ENCODE measurements at places on chromosomes 7 and 10. TPM values are rescaled to one million over a fixed set of nuclear protein-coding genes. Genes with fewer than 3 reads are reported as not detected.

DNA sequence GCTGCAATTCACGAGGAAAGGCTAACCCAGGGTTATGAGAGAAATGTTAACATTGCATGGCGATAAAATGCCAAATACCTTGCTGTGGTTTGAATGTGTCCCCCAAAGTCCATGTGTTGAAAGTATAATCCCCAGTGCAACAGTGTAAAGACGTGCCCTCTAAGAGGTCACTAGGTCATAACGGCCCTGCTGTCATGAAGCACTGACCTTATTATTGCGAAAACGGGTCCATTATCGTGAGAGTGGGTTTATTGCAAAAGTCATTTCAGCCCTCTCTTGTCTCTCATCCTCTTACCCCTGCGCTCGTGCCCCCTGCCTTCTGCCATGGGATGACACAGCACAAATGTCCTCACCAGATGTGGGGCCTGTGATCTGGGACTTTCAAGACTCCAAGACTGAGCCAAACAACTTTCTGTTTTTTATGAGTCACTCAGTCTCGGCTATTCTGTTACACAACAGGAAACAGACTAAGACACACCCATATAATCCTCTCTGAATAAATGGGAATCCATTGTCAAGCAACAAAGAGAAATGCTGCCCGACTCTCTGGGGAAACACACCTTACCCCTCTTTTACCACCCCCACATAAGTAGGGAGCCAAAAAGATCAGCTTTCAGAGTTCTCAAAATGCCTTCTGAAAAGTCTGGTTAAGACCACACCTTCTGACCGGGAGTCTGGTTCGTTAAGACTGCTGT lies 73.1 kb upstream of the UCN3 start:
- DNase-seq, result peak; percentile 67

GRCh38 chr10:43200538-43201390 lies 62.5 kb downstream of the CSGALNACT2 start:
- DNase-seq, result no peak

- DNase-seq, result peak; percentile 78
Observed at GRCh38 chr7:76397409-76398183, 11.9 kb downstream of the SSC4D start.

The CHST15 gene
- polyA plus RNA-seq, result 9.4 TPM

GRCh38 chr7:155794196-155794595 lies 18.1 kb downstream of the SHH start:
- DNase-seq, result no peak

Data from large intestine (tissue), 12 donors.